ENCODE measurements at places on chromosomes 2 and 18. TPM values are rescaled to one million over a fixed set of nuclear protein-coding genes. Genes with fewer than 3 reads are reported as not detected.

DNA sequence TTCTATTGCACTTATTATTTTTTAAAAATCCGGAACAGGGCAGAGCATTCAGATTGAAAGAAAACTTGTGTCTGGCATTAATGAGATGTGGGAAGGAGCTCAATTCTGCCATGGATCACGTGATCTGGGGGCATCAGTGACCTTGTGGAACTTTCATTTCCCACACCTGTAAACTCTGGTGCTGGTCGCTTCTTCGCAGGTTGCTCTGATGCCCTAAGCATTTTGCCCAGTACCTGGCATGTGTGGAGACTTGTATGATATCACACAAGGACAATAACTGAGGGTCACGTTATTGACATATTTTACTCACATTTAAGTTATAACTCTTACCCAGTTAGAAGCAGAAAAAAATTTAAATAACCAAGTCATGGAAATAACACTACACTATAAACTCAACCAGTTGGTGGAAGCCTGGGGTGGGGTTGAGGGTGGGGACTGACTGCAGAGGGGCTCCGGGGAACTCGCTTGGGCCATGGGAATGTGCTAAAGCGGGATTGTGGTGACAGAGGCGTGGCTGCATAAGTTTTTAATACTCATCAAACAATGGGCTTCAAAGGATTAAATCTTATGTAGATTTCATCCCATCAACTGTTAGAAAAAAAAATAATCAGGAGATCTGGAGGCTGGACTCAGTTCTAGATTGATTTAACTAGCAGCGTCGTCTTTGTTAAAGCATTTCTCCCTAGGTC is 36.5 kb downstream of the ST3GAL5 start:
- DNase-seq: peak; percentile 45

DNA sequence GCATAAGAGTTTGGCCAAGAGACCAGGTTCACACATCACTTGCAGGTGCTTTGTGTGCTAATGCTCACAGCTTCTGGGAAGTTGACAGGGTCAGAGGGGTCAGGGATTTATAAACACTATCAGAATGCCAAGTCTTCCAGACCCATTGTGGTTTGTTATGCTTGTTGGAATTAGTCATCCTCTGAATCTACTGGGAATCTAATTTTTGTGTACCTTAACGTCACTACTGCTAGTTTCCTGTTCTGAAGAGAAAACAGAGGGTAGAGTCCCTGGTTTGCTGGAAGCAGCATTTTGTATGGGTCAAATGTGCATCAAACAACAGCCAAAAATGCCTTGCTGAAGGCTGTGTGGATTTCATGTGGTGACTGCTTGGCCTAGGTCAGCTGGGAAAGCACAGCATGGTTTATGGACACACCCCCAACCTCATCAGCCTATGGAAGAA is 33.3 kb downstream of the ANTXR1 start:
- no peak for DNase-seq

GRCh38 chr2:71215447-71215846 is 11.5 kb downstream of the PAIP2B start:
- DNase-seq: no peak

INPP5D gene
- total RNA-seq: 498 TPM

VIL1 gene
- 1.8 TPM for total RNA-seq

DNA sequence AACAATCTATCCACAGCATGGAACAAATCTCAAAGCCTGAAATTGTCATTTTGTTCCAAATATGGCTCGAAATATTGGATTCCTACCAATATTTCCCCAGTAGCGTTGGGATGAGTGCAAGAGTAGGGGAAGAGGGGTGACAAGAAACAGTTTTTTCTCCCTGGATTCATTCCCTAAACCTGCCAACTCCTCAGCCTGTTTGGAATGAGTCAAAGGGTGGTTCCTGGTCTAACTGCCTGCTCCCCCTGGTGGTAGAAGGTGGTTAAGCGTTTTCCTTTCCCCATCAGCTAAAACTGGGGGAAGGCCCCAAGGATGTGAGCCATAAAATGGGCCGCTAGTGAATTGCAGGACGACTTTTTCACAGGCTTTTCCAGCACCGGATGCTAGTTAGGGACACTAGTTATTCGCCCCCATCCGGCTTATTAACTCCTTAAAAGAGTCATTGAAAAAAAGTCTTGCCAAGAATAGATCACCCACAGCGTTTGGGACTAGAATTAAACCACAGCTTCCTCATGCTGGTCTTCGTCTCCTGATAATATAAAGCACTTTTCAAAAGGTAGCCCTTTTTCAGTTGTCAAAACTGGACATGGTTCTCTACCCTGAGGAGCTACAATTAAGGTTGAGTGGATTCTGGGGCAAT is 72.5 kb downstream of the DHRS9 start:
- DNase-seq: peak; percentile 40

- no peak for DNase-seq
These were observed 14.3 kb downstream of the IL18R1 start for GRCh38 chr2:102369866-102370265.

DNA sequence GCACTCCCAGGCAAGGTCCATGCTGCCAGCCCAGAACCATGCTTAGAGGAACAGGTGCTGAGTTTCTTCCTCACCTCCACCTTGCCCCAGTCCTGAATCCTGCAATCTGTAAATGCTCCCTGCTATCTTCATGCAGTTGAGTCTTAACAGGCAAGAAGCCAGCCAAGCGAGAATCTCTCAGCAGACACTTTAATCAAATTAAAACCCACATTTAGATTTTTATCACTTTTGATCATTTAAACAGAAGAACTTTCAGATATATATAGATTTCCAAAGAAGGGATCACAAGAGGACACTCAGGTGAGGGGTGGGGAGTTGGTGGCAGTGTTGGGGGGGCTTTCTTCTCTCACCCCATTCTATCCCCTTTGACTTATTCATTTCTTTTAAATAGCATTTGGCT is 25.9 kb upstream of the LBH start:
- no peak for DNase-seq

ANKRD39 gene
- 15.5 TPM for total RNA-seq

GRCh38 chr2:74041182-74041581 is 56.5 kb downstream of the TET3 start:
- no peak for DNase-seq

DNA sequence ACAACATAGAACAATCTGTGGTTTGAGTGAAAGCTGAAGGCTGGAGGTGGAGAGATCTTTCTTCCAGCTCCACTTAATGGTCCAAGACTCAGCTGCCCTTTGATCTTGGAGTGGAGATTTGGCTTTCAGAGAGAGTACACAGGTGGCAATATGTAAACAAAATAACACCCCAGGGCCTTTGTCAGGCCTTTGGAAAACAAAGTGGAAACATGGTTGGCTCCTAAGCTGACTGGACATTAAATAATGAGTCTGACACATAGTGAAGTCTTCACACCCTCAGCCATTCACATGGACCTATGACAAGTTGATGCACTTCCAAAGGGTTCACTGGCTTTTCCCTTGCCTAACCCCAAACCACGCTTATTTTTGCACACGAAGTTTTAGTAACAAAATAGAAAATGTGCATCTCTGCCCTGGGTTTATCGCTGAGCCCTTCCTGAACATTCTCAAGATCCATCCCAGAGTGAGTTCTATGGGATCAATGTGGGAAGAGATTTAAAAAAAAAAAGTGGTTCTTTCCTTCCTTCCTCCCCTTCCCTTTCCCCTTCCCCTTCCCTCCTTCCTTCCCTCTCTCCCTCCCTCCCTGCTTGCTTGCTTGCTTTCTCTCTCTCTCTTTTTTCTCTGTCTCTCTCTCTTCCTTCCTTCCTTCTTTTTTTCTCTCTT is 201.3 kb upstream of the NT5C1B start:
- DNase-seq: no peak

DNA sequence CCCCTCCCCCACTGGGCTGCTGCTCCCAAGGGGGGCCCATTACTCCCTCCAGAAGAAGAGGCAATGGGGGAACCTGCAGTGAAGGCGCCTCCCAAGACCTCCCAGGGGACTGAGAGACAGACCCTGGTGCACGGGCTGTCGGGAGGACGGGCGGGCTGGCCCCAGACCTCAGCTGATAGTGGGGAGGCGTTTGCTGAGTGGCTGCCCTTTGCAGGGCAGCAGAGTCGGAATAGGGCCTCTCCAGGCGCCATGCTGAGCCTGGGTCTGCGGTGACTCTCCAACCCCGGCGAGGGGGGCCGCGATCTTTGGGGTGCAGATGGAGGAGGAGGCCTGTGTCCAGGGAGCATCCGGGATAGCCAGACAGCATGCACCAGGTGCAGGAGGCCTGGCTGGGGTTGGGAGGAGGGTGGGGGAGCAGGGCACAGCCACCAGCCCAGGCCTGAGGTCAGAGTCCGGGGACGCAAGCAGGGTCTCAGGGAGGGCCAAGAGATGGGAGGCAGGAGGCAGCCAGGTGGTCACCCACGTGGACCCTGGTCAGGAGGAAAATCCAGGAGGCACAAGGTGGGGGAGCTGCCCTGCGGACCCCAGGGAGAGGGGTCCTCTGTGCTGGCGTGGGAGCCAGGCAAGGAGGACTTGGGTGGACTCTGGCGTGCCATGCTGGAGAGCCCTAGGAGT is 11.0 kb downstream of the CROCC2 start:
- no peak for DNase-seq

- DNase-seq: no peak
These were observed 961.6 kb upstream of the CHAC2 start for GRCh38 chr2:52805901-52806410.

- DNase-seq: peak; percentile 30
These were observed 23.9 kb downstream of the RBMS1 start for GRCh38 chr2:160469621-160470204.

DNA sequence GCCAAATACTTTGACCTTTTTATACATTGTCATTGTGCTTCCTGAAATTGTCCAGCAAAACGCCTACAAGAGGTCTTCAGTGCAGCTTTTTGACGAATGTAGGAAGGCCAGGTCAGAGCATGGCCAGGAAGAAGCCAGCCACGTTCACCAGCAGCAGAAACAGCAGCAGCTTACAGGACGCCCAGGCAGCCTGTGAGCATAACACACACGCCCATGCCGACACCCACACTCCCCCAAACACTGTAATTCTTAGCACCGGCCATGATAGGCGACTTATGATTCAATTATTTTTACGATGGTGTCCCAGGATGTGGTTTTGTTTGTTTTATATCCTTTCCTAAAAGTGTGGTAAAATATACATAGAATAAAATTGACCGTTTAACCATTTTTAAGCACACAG is 249.1 kb upstream of the SALL3 start:
- DNase-seq: no peak

GRCh38 chr2:101613056-101613704 is 84.3 kb upstream of the MAP4K4 start:
- no peak for DNase-seq

C2orf80 gene
- not detected for total RNA-seq
